Transverse colon (tissue), 4 donors: ENCODE measurements at places on chromosomes 2 and 18.

- peaks cover 88% of the 10 kb centered on the region for H3K27me3 ChIP-seq
- H3K4me1 ChIP-seq: peaks cover 3% of the 10 kb centered on the region
- no peaks in the 10 kb centered on the region for H3K36me3 ChIP-seq
- H3K27ac ChIP-seq: no peak within 1 kb of the TSS
- peak; percentile 13 for DNase-seq
Measured at GRCh38 chr2:120346026-120346666, at the start of gene INHBB. TSS of gene INHBB (plus strand) at chr2:120346136. CDS start at chr2:120346189, 53 bp downstream.

- no peaks in the 10 kb centered on the region for H3K4me1 ChIP-seq
- DNase-seq: no peak
- no peaks in the 10 kb centered on the region for H3K27me3 ChIP-seq
- no peak overlapping the region for H3K27ac ChIP-seq
Measured at GRCh38 chr2:63029058-63029457, 21.6 kb upstream of the OTX1 start.

DNA sequence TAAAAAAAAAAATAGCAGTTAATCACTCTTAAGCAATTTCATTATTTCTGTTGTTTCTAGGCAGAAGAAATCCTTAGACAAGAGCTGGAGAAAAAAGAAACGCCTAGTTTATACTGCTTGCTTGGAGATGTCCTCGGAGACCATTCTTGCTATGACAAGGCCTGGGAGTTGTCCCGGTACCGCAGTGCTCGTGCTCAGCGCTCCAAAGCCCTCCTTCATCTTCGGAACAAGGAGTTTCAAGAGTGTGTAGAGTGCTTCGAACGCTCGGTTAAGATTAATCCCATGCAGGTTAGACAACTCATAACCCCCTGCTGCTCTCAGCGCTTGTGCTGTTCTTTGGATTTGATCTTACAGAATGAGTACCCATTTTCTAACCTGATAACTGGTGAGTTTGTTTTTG lies 130.4 kb downstream of the TTC27 start:
- no peak for DNase-seq
- H3K4me1 ChIP-seq: no peaks in the 10 kb centered on the region
- peaks cover 9% of the 10 kb centered on the region for H3K36me3 ChIP-seq
- H3K4me3 ChIP-seq: no peak overlapping the region
- H3K27me3 ChIP-seq: no peaks in the 10 kb centered on the region

DNA sequence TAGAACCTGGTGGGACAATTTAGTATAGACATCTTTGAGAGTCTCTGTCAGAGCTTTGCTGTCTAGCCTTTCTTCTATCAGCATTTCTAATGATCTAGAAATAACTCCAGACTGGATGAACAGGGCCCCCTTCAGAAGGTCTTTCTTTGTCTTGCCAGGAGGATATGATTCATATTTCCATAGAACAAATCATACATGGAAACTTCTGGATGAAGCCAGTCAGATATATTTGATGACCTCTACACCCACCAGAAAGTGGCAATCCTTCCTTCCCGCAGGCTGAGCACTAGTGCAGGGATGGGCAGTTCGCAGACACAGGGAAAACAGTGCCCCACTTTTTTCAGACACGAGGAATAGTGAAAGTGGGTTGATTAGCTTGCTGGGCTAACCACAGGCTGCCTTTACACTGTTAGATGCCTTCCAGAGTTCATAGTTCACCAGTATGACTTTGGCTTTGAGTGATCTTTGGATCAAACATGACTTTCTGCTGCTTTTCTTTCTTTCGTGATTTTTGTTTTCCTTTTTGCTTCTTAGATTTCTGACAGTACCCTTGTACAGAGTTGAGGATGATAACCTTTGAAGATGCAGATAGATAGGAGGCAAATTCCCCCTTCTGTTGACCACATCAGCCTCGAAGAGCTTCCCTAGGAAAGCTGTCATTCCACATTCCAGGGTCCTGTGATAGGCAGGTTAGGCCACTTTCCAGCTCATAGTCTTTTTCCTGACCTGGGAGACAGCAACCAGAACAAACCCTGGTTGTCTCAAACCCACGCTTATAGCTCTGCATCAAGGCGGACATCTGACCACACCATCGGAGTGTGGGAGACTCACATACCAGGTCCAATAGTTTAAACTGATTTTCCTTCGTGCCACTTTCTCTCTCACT lies 237.0 kb downstream of the ZNF407 start:
- H3K4me1 ChIP-seq: peaks cover 5% of the 10 kb centered on the region
- H3K4me3 ChIP-seq: no peak overlapping the region
- H3K27ac ChIP-seq: no peak overlapping the region
- H3K27me3 ChIP-seq: no peaks in the 10 kb centered on the region
- no peak for DNase-seq

DNA sequence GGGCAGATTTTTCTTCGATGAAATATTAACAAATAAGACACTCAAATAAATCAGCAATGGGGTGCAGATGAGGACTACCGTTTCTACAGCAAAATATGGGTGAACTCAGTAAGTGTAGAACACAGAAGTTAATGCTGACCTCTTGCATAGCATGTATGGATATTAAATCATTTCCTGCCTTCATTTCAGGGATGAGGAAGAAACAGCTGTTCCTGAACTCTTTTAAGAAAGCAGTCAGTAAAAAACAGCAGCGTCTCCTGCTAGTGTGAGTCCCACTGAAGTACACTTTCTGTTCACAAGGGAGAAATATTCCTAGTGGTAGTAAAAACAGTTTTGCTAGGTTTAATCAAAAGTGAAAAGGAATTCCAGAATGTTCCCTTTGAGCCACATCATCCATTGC lies 379.0 kb downstream of the ZEB2 start:
- H3K36me3 ChIP-seq: no peaks in the 10 kb centered on the region
- H3K4me1 ChIP-seq: peaks cover 5% of the 10 kb centered on the region
- no peak overlapping the region for H3K4me3 ChIP-seq
- H3K27me3 ChIP-seq: no peaks in the 10 kb centered on the region
- no peak for DNase-seq

DNA sequence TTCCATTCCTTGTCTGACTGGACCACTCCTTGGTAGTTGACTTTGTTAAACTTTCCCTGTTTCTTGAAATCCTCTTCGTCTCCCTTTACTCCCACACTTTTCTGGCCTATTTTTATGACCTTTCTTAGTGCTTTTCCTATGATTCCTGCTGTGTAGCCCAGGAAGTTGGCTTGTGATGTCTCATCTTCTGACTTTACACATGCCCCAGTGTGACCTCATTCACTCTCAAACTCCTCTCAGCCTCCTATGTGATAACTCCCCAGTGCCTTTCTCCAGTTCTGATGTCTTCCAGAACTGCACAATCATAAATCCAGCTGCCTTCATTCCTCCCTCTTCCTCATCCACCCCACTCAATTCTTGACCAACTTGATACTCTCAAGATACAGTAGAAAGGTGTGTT lies 407.6 kb downstream of the TGIF1 start:
- H3K27me3 ChIP-seq: no peaks in the 10 kb centered on the region
- H3K4me1 ChIP-seq: no peaks in the 10 kb centered on the region
- H3K36me3 ChIP-seq: no peaks in the 10 kb centered on the region
- no peak for DNase-seq
- no peak overlapping the region for H3K27ac ChIP-seq

DNA sequence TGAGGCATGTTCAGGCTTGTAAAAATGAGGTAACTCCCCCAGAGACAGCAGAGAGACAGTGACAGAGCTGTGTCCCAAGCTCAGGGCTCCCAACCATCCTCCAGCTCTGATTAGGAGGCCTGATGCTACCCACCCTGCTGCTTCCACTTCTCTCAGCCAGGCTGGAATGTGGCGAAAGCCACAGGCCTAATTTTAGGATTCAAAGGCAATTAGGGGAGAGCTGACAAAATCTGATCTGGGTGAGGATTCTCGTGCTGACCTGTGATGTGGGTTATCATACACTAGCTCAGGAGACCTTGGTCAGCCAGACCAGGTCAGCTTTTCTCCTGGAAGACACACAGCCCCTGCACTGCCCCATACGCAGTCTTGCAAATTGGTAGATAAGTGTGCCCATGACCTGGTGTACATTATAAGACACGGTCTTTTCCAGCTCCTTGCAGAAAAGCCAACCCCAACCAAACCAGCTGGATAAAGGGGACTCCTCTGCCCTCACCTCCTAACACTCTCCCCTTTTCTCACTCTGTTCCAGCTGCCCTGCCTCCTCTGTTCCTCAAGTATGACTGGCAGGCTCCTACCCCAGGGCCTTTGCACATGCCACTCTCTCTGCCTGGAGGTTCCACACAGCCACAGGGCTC lies 225.9 kb downstream of the MGAT5 start:
- no peaks in the 10 kb centered on the region for H3K4me1 ChIP-seq
- no peaks in the 10 kb centered on the region for H3K36me3 ChIP-seq
- H3K27me3 ChIP-seq: no peaks in the 10 kb centered on the region
- no peak for DNase-seq
- H3K27ac ChIP-seq: no peak overlapping the region

GRCh38 chr2:63658176-63658968 lies 69.6 kb downstream of the MDH1 start:
- no peaks in the 10 kb centered on the region for H3K36me3 ChIP-seq
- H3K27ac ChIP-seq: no peak overlapping the region
- H3K4me1 ChIP-seq: no peaks in the 10 kb centered on the region

DNA sequence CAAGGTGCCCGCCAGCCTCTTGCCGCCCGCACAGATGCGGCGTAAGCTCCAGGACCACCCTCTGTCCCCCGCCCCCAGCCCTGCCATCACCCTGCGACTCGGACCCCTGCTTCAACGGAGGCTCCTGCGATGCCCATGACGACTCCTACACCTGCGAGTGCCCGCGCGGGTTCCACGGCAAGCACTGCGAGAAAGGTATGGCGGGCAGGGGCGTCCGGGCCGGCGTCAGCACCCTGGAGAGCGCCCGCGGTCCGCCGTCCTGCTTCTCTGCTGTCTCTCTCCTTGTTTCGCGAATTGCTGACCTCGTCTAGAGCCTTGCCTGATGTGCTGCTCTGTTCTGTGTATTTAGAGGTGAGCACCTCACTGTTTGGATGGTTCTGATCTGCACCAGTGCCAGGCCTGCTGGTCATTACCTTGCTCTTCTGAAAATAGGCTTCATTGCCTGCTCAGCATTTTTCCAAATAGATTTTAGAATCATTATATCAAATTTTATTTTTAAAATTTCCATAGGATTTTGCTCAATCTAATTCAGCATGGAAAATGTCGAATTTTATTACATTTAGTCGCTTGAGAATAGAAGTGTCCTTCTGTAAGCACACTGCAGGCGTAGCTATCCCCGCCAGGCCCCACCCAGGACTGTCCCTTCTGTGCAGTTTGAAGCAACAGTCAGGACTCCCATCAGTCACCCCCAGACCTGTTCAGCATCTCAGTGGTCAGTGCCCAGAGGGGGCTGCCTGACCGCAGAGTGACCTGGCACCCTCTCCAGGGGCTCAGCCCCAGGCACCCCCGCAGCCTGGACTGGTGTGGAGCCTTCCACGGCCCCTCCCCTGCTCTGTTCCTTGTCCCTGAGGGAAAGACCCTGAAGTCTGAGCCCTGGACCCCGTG lies 51.6 kb downstream of the SNED1 start:
- no peaks in the 10 kb centered on the region for H3K27me3 ChIP-seq
- no peak overlapping the region for H3K4me3 ChIP-seq
- no peaks in the 10 kb centered on the region for H3K36me3 ChIP-seq
- no peak overlapping the region for H3K27ac ChIP-seq
- DNase-seq: peak; percentile 6

GRCh38 chr18:73824671-73825070 lies 323.0 kb downstream of the FBXO15 start:
- H3K27ac ChIP-seq: no peak overlapping the region
- H3K27me3 ChIP-seq: no peaks in the 10 kb centered on the region

DNA sequence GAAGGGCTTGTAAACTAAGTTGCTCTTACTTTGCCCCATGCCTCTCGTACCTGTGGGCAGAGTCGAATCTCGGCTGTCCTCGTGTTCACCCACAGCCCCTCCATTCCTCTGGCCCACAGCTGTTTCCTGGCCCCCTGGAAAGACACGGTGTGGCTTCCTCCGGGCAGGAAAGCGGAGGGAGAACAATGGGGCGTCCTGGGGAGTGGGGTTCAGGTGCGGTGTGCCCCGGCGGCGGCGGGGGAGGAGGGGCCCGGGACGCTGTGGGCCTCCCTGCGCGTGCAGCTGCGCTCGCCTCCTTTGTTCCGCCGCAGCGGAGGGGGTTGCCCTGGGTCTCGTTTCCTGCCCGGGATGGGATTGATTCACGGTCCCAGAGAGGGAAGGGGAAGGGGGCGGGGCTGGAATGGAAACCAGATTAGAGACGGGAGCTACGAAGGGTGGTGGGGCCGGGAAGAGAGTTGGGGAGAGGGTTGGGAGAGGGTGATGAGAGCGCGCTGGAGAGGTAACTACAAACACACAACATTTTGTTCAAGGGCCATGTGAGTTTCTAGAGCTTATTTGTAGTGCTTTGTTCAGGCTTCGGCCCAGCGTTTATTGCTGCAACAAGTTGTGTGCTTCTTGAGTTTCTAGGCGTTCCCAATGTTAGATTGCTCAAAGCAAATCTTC lies 796 bp downstream of the MYO1B start:
- H3K27me3 ChIP-seq: no peaks in the 10 kb centered on the region
- H3K4me1 ChIP-seq: peaks cover 4% of the 10 kb centered on the region
- H3K27ac ChIP-seq: peak overlapping the region; percentile 87
- no peaks in the 10 kb centered on the region for H3K36me3 ChIP-seq
- H3K4me3 ChIP-seq: peak overlapping the region; percentile 58

GRCh38 chr18:55275039-55275901 lies 312.7 kb downstream of the TCF4 start:
- H3K4me3 ChIP-seq: no peak overlapping the region
- no peak overlapping the region for H3K27ac ChIP-seq
- no peaks in the 10 kb centered on the region for H3K36me3 ChIP-seq
- no peaks in the 10 kb centered on the region for H3K27me3 ChIP-seq
- no peaks in the 10 kb centered on the region for H3K4me1 ChIP-seq

DNA sequence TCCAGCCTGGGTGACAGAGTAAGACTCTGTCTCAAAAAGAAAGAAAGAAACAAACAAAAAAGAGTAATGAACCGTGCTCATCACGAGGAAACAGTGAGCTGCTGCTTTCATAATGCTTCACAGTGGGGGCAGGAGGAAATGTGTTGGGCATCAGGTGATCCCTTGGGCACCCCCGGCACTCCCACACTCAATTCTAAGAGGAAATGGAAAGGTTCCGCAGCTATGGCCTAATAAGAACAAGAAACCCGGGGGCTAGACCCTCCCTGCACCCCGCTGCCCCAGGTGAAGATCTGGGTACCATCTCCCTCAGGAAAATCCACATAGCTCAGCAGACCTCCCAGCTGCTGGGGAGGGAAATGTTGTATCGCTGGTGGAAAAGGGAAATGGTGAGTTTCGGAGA lies 118.9 kb downstream of the LPIN1 start:
- H3K27me3 ChIP-seq: no peaks in the 10 kb centered on the region
- H3K36me3 ChIP-seq: no peaks in the 10 kb centered on the region
- no peak for DNase-seq
- H3K27ac ChIP-seq: no peak overlapping the region
- peaks cover 5% of the 10 kb centered on the region for H3K4me1 ChIP-seq
- H3K4me3 ChIP-seq: no peak overlapping the region

- H3K4me1 ChIP-seq: peaks cover 6% of the 10 kb centered on the region
- H3K27me3 ChIP-seq: peaks cover 96% of the 10 kb centered on the region
- H3K27ac ChIP-seq: no peak within 1 kb of the TSS
- H3K4me3 ChIP-seq: no peak within 1 kb of the TSS
Measured at GRCh38 chr2:181680055-181680936, at the start of gene NEUROD1. TSS of gene NEUROD1 (minus strand) at chr2:181680517. CDS start at chr2:181678860, 1,657 bp downstream.

- DNase-seq: no peak
- no peaks in the 10 kb centered on the region for H3K27me3 ChIP-seq
- H3K4me3 ChIP-seq: no peak overlapping the region
- no peaks in the 10 kb centered on the region for H3K4me1 ChIP-seq
Measured at GRCh38 chr18:36772241-36772723, 56.5 kb downstream of the TPGS2 start.
